ENCODE measurements at places on chromosomes 11 and 22.

DNA sequence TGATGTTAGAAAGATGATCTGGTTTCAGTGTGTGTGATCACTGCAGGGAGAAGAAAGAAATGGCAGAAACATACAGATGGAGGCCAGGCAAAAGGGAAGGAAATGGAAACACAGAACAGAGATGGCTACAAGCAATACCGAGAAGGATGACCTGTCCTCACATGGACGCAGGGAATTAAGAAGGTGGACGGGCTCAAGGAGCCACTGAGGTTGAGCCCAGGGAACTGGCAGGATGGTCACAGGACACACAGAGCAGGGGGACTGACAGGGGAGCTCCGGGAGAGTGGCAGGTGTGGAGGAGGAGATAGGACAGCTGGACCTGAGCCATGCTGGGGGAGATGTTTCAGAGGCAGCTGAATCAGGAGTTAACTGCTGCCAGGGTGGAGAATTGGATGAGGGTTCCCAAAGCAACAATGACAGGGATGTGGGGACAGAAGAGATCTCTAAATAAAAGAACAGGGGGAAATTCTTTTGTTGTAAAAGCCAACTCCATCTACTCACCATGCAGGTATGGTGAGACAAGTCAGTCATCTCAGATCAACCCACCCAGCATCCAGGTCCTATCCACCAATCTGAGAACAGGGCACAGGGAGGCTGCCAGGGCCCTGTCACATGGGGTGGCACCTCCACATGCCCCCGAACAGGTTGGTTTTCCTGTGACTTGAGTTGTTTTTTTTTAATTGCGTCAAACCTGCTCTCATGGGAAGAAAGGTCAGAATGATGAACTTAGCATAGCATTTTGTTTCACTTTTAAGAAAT lies 26.3 kb downstream of the KLHL22 start:
- DNase-seq, result no peak

DNA sequence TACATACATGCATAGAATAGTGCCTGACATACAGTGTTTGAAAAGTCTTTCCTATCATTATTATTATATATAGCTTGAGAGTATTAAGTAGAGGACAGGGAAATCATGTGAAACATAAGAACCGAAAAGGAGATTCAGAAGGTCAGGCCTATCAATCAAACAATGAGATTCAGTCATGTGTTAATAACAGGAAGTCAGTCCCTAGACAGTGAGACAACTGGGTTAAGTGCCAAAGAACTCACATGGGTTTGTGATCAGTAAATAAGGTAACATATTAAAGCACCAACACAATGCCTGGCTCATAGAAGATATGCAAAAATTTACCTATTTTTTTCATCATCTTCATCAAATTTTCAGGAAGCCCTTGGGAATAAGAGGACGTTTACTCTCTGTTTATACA lies 174.3 kb upstream of the FAT3 start:
- DNase-seq, result no peak

- DNase-seq, result no peak
These were observed 18.4 kb downstream of the FADS2 start for GRCh38 chr11:61846362-61847020.

DNA sequence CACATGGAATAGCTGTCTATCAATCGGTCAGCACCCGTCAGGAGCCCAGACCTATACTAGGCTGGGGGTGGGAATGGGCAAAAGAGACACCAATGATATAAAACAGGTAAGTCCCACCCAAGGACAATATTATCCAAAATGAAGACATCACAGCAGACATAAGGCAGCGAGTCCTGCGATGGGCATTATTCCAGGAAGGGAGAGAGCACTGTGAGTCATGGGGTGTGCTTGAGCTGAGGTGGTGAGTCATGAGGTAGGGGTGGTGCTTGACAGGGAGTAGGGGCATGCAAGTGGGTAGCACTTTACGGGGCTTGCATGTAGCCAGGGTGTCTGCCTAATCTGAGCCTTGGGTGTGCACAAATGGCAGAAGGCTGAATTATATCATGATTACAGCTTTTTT lies 605.0 kb upstream of the CADM1 start:
- DNase-seq, result no peak

DNA sequence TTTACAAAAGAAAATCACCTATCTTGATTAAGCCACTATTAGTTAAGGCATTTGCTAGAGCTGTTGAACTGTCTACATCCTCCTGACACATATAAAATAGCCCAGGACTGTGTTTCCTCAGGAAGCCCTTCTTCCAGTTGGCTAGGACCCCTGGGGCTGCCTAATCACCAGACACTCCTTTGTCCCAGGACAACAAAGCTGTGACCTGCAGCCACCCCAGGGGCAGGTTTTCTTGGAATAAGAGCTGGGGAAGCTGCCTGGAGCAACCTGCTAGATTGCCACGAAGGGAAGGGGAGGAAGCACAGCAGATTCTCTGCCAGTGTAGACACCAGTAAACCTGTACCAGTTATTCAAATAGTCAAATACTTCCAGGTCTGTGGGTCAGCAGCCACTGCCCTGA lies 17.6 kb downstream of the CHST1 start:
- no peak for DNase-seq

DNA sequence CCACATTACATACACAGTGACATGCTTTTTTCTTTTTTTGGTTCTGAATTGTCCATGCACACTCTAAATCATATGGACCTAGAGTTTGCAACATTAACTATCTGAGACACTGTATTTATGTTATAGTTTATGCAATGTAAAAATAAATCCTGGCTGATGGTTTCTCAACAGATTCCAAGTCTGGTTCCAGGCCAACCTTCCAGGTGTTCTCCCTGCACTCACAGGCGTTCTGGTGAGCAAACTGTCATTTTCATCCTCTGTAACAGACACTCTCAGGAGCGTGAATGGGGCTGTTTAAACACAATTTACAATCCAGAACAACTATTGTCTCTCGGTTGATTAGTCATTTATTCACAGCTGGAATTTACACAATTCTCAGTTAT lies 36.5 kb upstream of the ANKK1 start:
- DNase-seq, result no peak

DNA sequence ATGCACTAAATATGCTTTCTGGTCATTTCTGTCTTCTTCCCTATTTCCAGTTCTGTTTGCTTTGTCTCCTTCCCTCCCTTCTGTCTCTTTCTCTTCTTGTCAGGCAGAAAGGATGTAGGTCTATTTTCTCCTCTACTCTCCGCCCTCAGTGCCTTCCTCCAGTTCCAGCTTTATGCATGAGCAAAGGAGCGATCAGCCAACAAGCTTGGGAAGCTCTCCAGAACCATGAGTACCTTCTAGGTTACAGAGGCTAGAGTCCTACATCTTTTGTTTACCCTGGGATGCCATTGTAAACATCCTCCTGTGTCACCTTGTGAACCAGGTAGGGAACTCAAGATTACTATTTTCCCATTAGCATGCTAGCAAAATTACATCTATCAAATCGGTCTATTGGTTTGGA lies 7.9 kb upstream of the SPON1 start:
- DNase-seq, result no peak

DNA sequence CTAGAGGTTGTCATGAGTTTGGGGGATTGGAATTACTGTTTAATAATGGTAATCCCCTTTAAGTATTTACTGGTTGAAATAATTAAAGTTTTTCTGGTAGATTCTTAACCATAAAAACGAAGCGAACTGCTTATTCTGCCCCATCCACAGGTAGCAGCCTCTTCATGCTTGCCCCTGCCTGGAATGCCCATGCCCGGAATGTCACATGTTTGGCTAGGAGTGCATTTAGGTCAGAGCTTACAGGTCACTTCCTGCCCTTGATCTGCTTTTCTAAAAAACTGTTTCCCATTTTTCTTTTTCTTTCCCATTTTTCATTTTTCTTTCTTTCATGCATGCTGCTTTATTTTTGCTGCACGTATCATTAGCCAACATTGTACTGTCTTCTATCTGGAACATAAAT lies 69.1 kb downstream of the YAP1 start:
- DNase-seq, result no peak

GRCh38 chr11:36057379-36058042 lies 113.6 kb downstream of the LDLRAD3 start:
- no peak for DNase-seq

DNA sequence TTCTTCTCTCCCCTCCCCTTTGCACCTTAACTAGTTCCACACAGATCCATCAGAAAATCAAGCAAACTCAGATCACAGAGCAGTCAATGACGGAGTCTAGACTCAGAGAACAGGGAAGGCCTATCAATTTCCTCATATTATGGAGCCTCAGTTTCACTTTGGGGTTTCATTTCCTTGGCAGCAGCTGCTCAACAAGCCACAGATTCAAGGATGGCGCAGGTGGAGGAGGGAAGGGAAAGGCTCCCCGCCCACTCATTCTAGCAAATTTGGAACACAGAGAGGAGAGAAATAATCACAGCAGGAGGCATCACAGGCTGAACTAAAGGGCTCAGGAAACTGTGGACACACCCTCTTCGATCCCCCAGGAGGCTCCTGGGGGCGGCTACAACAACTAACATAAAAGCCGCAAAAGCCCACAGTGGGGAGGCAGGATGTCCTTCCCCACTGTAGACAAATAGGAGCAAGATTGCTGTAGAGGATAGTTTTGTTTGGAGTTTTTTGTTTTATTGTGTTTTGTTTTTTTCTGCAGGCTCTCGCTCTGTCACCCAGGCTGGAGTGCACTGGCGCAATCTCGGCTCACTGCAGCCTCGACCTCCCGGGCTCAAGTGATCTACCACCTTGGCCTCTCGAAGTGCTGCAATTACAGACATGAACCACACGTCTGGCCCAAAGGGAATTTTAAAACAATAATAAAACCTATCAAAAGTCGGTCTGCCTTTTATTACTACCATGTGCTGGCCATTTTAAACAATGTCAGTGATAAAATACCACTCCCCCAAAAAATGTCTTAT lies 3.4 kb downstream of the PLAAT3 start:
- DNase-seq, result no peak

- DNase-seq, result no peak
These were observed 5.6 kb downstream of the PVALB start for GRCh38 chr22:36811094-36811800.

DNA sequence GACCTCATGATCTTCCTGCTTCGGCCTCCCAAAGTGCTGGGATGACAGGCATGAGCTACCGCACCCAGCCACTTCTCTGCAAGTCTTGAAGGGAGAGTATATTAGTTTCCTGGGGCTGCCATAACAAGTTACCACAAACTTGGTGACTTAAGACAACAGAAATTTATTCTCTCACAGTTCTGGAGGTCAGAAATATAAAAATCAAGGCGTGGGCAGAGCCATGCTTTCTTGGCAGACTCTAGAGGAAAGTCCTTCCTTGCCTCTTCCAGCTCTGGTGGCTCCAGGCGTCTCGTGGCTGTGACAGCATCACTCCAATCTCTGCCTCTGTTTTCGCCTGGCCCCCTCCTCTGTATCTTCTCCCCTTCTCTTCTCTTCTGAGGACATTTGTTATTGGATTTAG lies 110.2 kb upstream of the NAV2 start:
- no peak for DNase-seq

GRCh38 chr11:119741369-119742262 lies 12.6 kb upstream of the NECTIN1 start:
- peak; percentile 39 for DNase-seq

DNA sequence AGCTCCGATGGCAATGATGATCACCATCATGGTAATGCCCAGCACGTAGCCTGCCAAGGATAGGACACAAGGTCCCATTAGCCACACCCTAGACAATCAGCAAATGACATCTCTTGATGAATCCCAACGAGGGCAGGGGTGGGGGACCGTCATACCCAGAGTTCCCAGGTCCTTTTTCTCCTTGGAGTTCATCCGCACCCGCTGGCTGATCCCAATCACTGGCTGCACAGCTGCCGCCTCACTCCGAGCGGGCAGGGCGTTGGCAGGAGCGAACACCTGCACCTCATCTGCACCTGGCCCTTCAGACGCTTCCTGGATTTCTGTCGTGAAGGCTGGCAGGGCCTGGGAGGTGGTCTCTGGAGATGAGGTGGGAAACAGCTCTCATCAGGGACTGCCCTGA lies 2.9 kb downstream of the PIK3IP1 start:
- no peak for DNase-seq

GRCh38 chr22:36026741-36027140 lies 1.9 kb downstream of the RBFOX2 start:
- DNase-seq, result no peak

DNA sequence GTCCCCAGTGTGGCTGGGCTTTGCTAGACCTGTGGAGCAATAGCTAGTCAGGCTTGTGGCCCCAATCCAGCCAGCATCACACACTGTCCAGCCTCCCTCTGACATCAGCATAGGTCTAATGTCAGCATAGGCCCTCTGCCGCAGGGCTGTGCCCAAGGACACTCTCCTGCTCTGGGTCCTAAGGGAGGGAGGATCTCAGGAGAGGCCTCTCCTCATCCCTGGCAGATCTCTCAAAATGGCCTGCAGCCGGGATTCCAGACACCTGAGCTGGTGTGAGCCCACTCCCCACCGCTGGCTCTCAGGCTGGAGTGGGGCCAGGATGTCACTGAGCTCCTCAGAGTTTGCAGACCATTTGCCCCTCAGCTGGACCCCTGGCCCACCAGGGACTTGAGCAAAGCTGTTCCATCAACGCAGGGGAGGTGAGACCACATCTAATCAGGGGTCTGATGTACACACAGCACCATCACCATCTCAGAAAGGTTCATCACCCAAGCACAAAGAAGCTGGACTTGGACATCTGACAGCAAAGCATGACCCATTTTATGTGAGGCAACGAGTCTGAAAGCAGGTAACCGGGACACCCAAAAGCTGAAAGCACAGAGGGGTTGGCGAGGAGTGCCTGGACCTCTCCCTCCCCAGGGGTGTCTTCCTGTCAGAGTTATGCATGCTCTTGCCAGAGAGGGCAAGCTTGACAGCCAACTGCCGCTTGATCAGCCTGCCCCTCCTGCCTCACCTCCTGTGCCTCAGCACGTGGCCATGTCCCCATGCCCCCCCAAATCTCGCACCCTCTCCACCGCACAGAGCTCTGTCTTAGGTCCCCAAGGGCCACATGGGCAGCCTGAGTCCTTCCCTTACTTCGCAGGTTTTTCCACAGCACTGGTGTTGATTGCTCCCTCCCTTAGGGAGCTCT lies 69.7 kb upstream of the SEPTIN5 start:
- no peak for DNase-seq

GRCh38 chr22:46827136-46827780 lies 64.8 kb downstream of the TBC1D22A start:
- DNase-seq, result no peak

- no peak for DNase-seq
These were observed 56.4 kb upstream of the PGR start for GRCh38 chr11:101185985-101186384.
